ENCODE measurements at places on chromosomes 12 and 14.

GRCh38 chr14:23829736-23830471, 123.7 kb upstream of the DHRS4 start:
- DNase-seq: no peak

DNA sequence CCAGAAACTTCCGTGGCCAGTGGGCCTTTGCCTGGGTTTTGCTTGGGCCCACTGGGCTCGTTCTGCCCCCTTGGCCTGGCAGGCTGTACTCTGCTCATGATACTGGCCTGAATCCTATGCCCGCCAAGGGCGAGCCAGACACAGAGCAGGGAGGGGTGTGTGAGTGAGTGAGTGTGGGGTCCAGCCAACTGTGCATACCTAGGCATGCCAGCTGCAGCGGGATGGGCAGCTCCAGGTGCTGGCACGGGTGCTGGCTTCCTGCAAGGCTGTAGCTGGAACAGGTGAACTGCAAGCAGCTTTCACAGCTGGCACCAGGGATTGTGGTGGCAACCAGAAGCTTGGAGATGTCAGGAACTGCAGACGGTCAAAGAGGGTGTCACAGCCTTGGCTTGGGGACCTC, 1276.4 kb downstream of the SLC16A7 start:
- no peak for DNase-seq

DNA sequence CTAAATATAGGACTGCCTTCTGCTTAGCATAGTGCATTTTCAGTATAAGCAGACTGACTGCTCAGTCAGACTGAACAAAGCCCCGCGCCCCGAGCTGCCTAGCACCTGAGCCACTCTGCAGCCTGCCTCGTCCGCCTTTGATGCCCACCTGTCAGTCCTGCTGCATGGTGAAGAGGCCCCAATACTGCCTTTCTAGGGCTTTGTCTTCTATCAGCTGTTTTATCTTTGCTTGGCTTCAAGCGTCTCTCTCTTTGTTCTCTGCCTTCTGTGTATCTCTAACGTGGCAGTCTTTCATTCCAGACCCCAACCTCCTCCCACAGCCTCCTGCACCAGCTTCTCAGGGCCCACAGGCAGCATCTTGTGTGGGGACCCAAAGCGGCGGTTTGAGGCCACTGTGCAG, 1001.0 kb downstream of the VRK1 start:
- DNase-seq: no peak

DNA sequence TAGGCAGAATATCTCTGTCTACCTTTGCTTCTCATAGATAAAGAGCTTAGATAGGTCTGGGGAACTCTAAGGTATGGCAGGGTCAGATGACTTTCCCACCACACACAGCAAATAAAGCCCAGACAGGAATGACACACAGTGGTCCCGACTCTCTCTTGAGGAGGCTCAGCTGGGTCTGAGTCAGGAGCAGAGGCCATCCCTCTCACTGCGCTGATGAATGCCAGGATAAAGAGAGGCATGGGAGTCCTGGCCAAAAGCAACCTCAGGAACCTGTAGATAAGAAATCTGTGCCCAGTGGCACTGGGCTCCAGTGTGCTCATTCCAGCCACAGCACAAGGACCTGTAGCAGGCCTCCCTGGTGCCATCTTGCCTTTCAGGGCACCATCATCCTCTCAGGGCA, 129.4 kb upstream of the PARP11 start:
- DNase-seq: no peak

DNA sequence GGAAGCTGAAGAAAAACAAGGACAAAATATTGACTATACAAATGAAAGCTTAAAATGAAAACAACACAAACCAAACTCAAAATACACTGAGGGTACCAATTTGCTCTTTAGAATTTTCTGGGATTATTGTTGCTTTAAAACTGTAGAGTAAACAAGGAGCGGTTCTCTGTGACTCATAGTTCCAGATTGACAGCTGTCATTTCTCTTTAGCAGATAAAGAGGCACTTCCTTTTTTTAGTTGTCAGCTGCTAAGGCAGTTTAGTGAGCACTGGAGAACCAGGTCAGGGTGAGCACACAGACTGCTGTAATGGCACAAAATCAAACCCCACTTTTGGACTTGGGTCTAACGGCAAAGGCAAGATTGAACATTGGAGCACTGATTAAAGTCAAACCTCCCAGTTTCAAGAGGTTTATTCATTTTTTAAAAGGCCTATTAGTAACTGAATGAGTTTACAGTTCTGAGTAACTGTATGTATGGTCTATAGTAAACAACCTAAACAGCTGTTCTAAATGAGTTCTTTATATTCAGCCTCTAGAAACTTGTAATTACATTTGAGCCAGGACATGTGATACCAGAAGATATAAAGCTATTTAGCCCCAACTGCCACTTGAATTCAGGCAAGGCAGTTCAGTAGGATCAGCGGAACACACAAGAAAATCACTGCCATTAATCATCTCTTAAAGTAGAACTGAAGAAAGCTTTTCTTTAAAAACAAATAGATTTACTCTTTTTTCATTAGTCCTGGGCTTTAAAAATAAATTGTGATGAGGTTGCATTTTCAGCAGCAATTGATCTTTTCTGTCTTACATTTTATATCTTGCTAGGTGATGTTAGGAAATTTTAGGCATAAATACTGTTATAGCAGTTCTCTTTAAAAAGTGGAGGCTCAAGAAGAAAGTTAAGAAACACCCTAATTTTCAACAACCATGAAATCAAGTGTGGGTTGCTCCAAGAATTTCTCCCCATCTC, 71.7 kb upstream of the PRICKLE1 start:
- DNase-seq: no peak

GRCh38 chr12:34405286-34406227, 383.3 kb downstream of the ALG10 start:
- peak; percentile 1 for DNase-seq

DNA sequence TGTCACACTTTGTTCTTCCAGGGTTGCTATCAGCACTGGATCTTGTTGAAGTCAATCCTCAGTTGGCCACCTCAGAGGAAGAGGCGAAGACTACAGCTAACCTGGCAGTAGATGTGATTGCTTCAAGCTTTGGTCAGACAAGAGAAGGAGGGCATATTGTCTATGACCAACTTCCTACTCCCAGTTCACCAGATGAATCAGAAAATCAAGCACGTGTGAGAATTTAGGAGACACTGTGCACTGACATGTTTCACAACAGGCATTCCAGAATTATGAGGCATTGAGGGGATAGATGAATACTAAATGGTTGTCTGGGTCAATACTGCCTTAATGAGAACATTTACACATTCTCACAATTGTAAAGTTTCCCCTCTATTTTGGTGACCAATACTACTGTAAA, 23.7 kb downstream of the VTI1B start:
- no peak for DNase-seq

GRCh38 chr14:103362780-103363179, 22.4 kb upstream of the MARK3 start:
- no peak for DNase-seq

GRCh38 chr12:1778911-1779310, 41.5 kb upstream of the LRTM2 start:
- DNase-seq: no peak

DNA sequence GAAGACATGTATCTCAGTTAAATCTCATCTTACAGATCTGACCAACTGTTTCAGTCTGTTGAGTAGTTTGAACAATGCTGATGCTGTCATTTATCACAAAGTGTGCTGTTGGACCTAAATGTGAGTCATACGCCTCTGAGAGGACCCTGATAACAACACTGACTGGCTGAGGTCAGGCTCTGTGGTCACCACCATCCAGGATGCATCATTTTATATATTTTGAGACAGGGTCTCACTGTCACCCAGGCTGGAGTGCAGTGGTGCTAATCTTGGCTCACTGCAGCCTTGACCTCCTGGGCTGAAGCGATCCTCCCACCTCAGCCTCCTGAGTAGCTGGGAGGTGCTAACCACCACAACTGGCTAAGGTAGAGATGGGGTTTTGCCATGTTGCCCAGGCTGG, 181.0 kb upstream of the RGS6 start:
- DNase-seq: no peak

DNA sequence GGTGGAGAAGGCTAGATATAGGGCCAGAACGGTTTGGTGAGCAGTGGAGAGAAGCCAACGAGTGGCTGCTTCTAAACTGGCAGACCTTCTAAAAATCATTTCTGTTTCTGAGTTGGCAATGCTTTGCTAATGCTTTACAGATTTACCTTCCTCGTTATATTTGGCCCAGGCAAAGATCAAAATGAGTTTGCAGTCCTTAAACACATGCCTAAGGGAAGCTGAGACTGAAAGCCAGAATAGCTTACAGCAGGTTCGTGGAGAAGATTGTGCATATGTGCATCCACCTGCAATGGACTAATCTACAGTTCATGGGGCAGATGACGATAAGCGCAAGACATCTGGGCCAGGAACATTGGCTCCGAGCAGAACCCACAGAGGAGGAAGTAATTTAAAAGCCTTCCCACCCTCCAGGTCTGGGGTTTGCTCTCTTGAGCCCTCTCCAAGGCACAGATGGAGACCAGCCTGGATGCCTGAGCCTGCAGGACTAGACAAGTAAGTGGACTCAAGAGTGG, 99.4 kb downstream of the NINJ2 start:
- DNase-seq: no peak

DNA sequence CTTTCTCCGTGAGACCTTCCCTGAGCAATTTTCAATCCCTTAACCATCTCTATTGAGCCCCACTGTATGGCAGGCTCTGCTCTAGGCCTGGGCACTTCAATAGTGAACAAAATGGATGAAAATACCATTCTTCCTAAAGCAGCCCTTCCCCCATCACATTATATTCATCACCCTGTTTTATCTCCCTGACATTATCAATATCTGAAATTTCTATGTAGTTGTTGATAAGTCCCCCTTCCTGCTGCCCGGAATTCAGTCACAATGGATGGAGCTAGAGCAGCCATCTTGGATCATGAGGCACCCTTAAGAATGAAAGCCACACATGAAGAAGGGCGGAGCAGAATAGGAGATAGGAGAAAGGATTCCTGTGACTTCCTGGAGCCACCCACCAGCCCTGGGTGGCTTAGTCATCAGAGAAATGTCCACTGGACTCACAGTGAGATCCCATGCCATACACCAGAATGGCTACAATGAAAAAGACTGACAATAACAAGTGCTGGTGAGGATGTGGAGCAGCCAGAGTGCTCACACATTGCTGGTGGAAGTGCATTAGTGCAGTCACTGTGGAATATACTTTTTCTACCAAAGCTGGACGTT, 33.9 kb downstream of the SCARB1 start:
- DNase-seq: no peak

DNA sequence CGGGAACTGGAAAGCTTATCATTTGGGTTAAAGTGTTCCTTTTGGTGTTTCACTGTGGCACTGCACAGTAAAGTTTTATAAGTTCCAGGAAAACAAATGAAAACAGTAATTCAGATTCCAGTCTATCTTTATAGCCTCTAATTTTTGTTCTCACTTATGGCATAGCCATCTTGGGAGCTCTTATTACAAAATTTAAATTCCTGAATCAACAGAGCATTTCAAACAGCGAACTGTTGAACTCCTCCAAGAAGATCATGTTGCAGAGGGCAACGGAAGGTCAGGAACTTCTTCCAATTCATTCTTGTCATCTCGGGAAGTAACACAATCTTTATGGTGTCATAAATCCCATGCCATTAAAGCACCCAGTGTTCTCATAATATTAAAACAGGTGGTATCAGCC, 229.1 kb downstream of the KCNC2 start:
- no peak for DNase-seq

All from uterus (tissue), 4 donors.